ENCODE measurements at places on chromosomes 7 and 10.

DNA sequence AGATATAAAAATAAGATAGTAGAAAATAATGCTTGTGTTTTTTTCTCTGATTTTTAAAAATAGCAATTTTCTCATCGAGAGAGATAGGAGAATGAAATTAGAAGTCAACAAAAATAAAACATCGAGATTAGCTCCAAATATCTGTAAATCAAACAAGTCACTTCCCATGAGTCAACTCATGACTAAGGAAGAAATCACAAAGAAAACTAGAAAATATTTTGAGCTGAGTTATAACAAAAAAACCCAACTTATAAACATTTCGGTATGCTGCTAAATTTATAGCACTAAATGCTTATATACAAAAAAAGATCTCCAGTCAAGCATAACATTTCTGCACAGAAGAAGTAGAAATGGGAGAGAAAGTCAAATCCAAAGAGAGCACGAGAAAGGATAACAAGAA lies 140.1 kb downstream of the ITGA8 start:
- no peak for DNase-seq

- DNase-seq: no peak
Measured at GRCh38 chr10:69086001-69086509, 1.8 kb upstream of the SRGN start.

DNA sequence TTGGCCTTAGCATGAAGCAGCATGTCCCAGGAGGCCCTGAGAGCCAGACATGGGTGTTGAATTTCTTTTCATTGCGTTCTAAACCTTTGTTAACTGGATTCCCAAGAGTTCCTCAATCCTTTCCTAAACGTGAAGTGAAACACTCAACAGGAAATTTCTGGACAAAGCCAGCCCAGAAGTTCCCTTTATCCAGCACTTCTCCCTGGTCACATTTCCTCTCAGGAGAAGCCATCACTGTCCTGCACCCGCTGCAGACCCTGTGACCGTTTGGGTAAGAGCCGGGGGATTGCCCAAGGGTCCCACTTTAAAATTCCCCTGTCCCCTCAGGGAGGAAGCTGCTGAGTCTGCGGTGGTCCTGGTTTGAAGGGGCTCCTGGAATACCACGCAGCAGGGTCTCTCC lies 88.0 kb upstream of the ZPBP start:
- no peak for DNase-seq

DNA sequence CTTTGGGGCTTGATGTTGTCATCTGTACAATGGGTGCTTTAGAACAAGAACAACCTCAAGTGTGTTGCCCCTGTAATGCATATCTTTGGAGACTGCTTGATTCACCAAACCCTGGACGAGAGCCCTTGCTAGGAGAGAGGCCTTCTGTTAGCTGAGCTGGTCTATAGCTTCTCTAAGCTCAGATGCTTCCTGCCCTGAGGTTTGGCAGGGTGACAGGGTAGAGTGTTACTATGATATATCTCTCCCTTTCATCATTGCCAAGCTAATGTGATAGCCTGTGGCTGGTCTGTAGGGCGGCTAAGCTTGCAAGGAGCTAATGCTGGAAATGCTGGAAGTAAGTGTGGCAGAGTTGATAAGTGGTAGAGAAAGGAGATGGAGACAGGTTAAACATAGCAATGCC lies 364.1 kb downstream of the RPS24 start:
- no peak for DNase-seq

DNA sequence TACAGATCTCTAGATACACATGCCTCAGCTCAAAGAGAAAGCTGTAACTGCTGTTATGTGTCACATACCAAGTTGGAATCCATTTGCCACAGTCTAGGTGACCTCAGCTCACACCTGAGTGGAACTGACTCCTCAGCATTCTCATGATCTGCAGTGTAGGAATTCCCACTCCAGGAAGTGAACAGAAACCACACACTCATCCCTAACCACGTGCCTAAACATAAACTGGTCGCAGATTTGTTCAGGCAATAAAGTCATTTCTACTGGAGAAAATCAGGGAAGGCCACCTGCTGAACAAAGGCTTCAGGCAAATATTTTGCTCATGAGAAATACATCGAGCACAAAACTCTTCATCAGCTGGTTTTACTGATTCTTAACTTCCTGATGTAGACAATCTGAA lies 23.0 kb upstream of the ZMYND11 start:
- no peak for DNase-seq

DNA sequence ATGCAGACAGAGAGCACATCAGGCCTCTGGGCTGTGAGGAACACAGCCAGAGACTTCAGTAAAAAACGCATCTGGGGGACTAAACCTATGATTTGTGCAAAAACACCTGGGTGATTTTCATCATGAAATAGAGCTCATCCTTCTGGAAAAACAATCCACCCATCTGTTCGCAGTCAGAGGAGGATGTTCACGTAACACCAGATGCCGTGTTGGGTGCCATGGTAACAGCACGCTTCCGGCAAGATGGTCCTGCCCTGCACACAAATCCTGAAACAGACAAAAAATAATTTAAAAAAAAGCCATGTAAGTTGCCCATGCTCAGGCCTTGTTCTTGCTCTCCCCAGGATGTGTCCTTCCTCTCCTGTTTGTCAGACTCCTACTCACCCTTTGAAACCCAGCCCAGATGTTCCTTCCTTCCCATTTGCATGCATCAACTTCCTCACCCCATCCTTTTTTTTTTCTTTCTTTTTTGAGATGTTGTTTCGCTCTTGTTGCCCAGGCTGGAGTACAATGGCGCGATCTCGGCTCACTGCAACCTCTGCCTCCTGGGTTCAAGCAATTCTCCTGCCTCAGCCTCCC lies 28.3 kb upstream of the GNA12 start:
- no peak for DNase-seq

DNA sequence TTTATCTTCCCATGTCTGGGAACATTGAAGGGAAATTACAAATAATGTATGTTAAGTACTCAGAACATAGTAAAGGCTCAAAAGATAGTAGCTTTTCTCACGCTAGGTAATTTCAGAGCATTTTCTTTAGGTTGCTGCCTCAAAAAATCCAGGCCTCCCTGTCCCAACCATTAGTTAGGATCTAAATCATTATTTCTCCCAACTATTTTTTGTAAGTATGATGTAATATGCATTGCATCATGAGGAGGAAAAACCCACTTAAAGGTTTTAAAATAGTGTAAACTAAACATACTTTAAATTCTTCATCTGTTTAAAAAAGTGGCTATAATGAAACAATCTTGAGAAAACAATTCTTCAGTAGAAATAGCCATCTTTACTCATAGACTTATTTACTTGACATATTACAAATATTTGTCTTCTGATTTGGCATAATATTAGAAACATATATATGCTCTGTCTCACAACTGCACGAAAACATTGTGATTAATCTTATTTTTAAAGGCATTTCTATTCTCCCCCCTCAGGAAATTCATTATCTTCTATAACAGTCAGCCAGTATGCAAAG lies 329.3 kb downstream of the ELMO1 start:
- DNase-seq: no peak

DNA sequence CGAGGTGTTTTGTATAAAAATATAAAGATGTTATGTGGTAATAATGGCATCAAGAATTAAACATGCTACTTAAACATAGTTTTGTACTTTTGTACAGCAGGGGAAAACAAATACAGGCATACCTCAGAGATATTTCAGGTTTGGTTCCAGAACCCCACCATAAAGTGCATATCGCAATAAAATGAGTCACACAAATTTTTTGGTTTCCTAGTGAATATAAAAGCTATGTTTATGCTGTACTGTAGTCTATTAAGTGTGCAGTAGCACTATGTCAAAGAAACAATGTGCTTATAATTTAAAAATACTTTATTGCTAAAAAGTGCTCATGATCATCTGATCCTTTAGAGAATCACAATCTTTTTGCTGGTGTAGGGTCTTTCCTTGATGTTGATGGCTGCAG lies 17.8 kb downstream of the LRRTM3 start:
- DNase-seq: no peak

DNA sequence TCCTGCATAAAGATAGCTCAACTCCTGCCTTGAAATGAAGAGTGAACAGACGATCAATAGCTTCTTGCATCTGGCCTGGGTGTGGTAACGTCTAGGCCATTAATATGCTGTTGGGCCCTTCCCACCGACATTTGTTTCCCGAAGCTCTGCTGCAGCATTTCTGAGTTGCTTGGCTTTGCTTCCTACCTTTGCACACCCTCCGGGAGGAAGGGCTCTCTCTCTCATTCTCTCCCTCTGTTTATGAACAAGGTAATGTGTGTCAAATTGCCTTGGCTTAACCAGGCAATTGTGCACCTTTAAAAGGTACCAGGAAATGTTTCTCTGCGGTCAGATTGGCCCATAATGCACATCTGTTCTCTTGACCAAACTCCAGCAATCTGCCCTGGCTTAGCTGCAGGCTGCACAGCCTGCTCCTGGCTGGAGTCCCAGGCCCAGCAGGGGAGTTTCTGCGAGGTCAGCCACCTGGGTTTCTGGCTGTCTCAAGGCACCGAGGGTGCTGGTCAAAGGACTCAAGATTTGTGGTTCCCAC lies 223.7 kb downstream of the SNX10 start:
- DNase-seq: no peak

DNA sequence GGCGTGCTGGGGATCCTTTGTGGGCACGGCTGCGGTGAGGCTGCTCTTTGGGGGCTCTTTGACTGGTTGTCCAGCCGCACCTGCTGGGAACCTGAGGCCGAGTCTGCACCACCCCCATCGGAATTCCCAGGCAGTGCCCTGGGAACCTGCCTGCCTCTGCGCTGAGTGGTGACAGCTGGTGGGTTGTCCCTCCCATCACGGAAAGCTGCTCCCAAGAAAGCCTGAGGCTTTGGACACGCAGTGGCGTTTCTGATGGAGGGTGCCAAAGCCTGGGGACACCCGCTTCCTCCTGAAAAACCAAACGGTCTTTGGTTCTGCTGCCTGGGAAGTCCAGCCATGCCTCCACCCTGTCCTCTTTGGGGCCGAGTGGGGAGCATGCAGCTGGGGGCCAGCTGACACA lies 21.4 kb upstream of the SHH start:
- DNase-seq: no peak

DNA sequence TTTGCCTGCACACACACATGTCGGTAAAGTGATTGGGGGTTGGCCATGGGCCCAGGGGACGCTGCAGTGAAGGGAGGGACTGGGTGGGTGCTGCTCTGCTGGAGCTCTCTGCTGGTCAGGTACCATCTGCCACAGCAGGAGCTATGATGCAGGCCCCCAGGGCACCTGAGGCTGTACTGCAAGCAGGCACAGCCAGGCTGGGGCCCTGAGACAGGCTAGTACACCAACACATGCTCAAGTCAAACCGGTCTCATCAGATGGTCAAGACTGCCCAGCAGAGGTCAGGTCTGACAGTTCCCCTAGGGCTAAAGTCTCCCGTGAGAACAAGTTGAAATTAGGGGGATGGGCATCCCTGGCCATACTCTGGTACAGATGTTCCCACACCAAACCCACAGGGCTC lies 118.3 kb upstream of the THSD7A start:
- DNase-seq: no peak

DNA sequence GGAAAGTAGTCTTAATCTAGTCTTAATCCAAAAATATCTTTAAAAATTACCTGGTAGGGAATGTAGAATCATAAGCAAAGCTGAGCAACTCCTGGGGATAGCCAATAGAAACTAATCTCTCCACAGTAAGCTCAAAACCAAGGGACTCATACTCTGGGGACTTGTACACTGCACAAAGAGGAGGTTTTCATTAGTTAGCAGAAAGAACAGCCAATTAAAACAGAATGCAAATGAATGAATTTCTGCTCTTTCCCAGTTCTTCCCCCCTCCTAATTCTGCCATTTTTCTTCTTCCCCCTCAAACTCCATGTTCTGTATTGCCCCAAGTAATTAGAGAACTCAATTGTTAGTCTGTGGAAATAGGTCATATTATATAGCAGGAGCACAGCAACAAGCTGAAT lies 86.5 kb downstream of the NT5C2 start:
- DNase-seq: no peak

DNA sequence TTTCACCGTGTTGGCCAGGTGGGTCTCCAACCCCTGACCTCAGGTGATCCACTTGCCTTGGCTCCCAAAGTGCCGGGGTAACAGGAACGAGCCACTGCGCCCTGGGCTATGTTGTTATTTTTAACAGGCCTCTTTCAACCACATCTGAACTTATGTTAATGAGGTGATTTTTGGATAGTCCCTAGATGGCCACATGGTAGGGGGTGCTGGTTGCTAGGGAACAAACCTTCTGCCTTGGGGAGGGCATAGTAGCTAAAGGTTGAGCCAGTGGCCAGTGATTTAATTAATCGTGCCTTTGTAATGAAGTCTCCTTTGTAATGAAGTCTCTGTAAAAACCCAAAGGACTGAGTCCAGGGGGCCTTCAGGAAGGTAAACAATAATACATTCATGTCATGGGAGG lies 9.1 kb downstream of the COMTD1 start:
- DNase-seq: no peak

DNA sequence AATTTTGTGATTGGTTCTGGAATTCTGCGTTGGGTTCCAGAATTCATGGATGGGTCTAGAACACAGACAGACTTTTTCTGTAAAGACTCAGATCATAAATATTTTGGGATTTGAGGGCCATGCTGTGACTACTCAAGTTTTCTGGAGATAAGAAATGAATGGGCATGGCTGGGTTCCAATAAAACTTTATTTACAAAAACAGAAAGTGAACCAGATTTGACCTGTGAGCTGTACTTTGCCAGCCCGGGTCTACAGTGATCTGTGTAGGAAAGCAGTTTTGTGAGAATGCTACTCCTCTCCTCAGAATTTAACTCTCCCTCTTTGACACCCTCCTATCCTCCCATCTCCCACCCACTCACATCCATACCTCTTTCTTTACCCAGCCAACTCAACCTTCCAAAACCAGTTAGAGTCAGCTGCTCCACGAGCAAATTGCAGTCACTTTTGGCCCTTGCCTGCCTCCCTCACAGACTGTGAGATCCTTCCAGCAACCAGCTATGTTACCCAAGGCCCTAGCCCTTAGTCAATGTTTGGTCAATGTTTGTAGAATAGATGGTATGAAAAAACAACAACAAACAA lies 312.8 kb upstream of the ZMIZ1 start:
- no peak for DNase-seq

DNA sequence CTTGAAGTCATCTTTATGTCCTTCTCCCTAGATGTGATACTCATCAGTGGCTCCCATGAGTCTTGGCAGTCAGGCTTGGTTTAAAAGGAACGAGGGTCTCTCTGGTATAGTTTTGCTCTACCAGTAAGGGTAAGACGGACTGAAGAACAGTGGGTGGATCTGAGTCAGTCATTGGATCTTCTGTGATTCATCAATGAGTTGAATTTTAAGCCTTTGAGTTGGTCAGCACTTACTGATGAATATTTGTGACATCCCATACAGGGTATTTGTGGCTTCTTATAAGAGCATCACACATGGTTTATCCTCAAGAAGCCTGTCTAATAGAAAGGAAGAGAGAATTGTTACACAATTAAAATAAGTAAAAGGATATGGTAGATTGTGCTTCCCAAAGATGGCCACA lies 87.3 kb upstream of the NAMPT start:
- DNase-seq: no peak

Data from HS-27A (cell line).